Skeletal muscle cell (primary cell): ENCODE measurements at places on chromosomes 5 and 9.

GRCh38 chr9:65449423-65449822 is 164.4 kb upstream of the FOXD4L5 start:
- DNase-seq = no peak

DNA sequence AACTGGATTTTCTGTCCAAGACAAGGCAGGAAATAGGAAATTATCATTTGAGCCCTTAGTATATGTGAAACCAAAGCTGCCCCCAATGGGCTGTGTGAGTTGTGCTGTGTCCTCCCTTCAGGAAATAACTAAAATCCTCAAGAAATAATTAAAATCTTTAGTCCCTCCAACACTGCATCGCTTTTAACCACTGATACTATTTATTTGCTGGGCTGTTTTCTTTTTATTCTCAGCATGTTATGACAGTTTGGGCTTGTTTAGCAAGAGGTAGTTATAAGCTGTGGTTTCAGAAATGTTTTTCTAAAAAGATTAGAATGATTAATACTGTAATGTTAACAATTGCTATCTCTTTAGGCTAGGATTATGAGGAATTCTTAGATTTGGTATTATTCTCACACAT is 187.0 kb upstream of the KCNN2 start:
- DNase-seq = no peak

DNA sequence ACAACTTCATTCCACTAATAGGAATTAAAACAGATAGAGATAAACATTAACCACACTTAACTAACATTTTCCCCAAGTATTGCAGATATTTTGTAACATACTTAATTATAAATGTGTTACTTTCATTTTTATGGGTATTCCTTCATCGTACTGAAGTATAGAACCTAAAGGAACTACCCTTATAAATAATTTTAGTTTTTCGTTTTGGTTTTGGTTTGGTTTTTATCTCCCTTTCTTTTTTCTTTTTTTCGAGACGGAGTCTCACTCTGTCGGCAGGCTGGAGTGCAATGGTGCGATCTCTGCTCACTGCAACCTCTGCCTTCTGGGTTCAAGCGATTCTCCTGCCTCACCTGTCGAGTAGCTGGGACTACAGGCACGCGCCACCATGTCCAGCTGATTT is 60.1 kb upstream of the LMNB1 start:
- DNase-seq = no peak

DNA sequence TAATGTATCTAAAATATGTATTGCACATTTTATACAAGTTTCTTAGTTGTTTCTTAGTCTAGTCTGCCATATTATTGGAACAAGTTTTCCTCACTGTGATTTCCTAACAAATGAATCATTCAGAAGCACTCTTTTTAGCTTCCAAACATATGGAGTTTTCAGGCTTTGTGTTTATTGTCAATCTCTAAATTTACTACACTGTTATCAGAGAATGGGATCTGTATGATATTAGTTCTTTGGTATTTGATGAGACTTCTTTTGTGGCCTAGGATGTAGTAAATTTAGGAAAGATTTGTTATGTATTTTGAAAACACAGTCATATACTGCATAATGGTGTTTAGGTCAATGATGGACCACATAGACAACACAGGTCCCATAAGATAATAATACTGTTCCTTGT is 25.7 kb downstream of the SREK1IP1 start:
- no peak for DNase-seq

- no peak for DNase-seq
Observed at GRCh38 chr5:93642526-93642925, 59.5 kb downstream of the NR2F1 start.

- peak; percentile 99 for DNase-seq
Observed at GRCh38 chr5:141521244-141521781, 32.4 kb downstream of the PCDHGC5 start.

- DNase-seq = no peak
Observed at GRCh38 chr5:100913298-100913697, 10.2 kb upstream of the ST8SIA4 start.
